ENCODE measurements at places on chromosomes 7 and 10.

- DNase-seq, result no peak
Measured at GRCh38 chr7:106604303-106604924, 56.5 kb downstream of the CCDC71L start.

DNA sequence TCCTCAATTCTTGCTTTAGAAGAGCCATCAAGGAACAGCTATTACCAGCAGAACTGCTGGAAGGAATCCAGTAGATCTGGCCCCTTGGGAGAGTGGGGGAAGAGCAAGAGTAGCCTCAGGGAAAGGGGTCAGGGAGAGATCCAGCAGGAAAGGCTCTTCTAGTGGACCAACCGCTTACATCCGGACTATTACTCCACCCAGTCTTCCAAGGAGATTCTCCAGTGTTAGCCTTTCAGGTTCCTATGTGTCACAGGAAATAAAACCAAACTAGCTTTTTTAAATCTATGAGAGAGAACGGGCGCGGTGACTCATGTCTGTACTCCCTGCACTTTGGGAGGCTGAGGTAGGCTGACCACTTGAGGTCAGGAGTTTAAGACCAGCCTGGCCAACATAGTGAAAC is 34.3 kb downstream of the TET1 start:
- peak; percentile 23 for DNase-seq

- DNase-seq, result no peak
Measured at GRCh38 chr7:130151591-130152492, 53.4 kb downstream of the TMEM209 start.

- DNase-seq, result no peak
Measured at GRCh38 chr10:127997937-127998336, 91.0 kb downstream of the PTPRE start.

DNA sequence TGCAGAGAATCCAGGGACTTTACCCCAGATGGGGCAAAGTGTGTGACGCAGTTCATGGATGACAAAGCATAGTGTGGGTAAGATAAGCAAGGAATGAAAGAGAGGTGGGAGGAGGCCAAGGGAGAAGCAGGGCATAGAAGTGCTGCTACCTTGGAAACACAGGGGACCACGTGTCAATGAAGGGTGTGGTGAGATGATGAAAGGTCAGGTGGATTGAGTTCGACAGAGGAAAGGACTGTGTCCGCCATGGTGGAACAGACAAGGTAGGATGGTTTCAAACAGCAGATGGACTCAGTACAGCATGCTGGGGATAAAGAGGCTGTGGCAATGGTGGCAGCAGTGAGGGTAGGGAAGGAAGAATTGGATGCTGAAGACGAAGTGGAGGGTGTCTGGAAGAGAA is 32.7 kb downstream of the MEST start:
- no peak for DNase-seq

DNA sequence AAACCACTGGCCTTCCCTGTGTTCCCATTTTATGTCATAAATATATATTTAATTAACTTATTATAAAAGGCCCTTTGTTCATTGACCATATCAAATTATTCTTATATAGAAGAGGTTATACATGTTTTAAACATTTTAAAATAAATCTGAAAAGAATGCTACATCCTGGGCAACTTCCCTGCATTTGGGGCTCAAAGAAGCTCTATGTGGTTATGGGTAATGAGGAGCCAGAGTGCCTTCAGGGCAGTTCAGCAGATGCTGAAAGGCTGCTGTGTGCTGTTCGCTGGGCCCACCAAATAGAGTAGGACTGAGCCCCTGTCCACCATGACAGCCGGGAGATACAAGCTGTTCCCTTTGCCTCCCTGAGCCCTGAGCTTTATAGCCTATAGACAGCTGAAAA is 35.9 kb downstream of the HTRA1 start:
- DNase-seq, result no peak

GRCh38 chr10:80856186-80856585 is 318.5 kb downstream of the SH2D4B start:
- no peak for DNase-seq

GRCh38 chr7:80145780-80146422 is 11.3 kb downstream of the GNAI1 start:
- DNase-seq, result peak; percentile 24

DNA sequence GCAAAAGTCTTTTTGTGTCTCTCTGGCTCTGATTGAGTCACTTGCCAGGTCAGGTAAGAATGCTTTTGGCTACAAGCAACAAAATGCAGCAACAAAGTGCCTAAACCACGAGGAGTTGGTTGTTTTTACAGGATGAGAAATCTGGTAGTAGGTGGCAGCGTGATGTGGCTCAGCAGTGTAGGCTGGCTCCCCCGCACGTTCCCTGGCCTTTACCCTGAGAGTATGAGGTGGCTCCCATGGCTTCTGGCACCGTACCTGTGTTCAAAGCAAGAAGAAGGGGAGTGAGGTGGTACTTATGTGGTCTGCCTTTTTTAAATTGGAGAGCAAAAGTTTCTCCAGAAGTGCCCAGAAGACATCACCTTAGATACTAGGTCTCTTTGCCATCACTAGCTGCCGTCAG is 11.7 kb downstream of the PRKRIP1 start:
- DNase-seq, result no peak

- peak; percentile 6 for DNase-seq
Measured at GRCh38 chr10:128463991-128464760, 338.0 kb upstream of the MKI67 start.

- DNase-seq, result no peak
Measured at GRCh38 chr10:95513008-95513589, 48.1 kb downstream of the SORBS1 start.

DNA sequence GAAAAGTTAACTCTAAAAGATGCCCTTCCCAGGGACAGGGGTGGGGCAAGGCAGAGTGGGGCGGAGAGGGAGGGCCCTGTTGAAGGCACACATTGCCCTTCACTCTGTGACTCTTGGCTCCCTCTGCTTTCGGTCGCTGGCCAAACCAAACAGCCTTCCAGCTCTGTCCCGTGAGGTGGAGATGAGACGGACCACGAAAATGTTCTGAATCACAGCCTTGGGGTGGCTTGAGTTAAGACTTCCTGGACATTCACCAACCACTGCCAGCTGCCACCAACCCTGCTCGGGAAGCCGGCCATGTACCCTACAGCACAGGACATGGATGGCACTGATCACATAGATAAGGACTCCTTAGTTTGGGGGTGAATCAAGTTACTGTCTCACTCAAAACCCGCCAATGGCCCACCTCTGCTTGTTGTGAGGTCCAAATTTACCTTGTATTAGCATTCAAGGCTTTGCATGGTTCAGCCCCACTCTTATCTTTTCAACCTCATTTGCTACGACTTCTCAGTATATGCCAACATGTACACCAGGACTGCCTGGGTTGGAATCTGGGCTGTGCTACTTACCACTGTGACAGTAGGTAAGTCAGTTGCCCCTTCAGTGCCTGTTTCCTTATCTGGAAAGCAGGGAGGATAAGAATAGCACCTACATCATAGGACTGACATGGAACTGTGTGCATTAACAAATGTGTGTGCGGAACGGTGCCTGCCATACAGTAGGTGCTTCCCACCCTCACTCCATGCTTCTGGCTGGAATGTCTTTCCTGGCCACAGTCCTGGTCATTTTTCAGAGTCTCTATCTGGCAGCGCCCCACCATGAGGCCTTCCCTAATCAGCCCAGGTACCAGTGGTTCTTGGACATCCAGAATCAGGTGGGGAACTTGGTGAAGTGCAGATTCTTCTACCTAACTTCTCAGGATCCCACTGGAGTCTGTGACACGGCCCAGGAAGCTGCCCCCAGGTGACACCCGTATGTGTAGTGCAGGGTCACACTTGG is 28.0 kb downstream of the ITPRIP start:
- DNase-seq, result peak; percentile 50

DNA sequence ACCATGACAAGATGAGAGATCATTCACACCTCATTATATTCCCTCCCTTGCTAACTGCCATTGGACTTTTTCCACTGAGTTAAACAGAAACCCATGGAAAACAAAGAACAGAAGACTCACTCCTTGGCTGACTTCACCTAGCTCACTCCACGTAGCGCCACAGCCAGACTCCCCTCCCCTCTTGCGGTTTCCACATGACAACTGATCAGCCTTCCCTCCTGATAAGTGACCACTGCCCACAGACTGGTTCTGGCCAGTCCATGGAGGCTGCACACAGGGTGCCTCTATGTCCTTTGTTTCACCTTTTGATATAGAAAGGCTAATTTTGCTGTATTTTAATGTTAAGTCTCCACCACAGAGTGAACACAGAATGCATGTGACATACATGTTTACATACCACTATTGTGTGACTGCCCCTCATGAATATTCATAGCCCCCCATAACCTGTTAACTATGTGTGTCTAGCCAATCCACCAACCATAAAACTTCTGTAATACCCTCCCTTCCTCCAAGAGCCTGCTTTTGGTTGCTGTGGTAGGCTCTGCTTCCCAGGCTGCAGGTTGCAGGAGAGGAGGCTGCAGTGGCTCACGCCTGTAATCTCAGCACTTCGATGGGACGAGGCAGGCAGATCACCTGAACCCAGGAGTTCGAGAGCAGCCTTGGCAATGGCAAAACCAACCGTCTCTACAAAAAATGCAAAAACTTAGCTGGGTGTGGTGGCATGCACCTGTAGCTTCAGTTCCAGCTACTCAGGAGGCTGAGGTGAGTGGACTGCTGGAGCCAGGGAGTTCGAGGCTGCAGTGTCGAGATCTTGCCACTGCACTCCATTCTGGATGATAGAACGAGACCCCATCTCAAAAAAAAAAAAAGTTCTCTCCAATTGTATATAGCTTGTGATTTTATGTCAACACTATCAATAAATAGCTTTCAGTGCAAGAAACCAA is 10.0 kb upstream of the IFIT5 start:
- DNase-seq, result no peak

DNA sequence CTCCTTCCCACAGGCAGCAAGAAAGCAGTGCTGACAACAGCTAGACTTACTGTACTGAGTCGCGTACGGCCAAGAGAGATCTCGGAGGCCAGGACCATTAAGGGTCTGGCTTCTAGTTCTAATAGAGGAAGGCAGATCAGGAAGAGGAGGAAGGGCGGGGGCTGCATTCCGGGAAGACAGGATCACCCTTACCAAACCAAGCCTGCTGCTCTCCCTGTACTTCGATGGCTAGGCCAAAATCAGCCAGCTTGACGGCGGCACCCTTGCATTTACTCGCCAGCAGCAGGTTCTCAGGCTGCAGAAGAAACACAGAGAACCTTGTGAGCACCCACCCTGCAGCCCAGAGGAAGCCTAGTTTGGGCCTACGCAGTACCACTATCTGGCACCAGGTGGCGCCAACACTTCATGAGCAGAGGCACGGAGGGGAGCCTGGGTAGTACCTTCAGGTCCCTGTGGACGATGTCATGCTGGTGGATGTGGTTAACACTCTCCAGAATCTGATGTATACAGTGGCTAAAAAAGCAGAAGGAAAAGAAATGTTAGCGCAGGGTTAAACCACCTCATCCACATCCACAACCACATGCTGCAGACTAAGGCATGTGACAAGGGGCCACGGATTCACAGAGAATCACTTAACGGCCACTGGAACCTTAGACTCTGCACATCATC is 25.4 kb downstream of the CAMK2G start:
- DNase-seq, result peak; percentile 65

DNA sequence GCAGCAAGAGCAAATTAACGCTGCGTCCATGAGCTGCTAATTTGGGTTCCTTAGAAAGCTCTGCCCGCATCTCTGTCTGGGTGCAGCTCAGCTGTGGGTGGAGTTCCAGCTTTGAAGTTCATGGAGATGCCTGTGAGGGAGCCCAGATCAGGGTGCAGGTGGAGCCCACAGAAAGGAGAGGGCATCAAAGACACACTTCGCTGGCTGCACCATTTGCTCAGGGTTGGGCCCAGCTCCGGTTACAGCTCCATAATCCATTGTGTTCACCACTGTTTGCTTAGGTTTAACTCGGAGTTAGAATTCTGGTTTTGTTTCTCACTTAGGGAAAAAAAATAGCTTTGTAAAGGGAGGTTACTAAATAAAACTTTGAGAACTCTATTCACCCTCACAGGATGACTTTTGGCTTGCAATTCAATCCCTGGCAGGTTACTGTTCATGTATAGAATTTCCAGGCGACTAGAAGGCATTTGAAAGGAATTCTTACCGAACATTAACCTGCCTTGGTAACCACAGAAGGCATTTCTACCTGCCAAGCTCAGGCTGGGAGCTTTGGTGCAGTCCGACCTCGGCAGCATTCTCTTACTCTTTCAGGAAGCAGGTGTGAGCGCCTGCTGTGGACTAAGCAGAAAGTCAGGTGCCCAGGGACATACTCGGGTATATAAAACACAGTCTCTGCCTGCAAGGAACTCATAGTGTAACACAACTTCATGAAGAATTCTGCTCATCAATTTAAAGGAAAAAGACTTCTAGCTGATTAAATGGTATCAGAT is 179.5 kb upstream of the RNF32 start:
- DNase-seq, result no peak

GRCh38 chr10:32169556-32169955 is 113.3 kb upstream of the KIF5B start:
- no peak for DNase-seq

DNA sequence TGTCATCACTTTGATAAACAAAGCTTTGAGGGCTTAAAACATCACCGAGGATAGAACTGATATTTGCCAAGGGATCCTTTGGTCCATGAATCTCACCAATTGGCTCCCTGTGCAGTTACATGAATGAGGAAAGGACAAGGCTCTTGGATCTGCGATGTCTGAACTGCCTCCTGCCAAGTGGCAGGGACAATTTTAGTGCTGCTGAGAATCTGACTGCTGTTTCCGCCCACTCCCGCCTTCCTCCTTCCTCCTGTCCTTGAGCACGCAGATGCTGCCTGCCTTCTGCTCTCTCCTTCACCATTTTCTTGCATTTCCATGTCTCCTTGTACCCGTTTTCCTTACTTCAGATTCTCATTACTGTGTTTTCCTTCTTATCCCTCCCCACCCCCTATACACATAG is 26.8 kb upstream of the ITPRID1 start:
- DNase-seq, result no peak

- DNase-seq, result no peak
Measured at GRCh38 chr10:34537629-34538231, 277.4 kb downstream of the PARD3 start.

DNA sequence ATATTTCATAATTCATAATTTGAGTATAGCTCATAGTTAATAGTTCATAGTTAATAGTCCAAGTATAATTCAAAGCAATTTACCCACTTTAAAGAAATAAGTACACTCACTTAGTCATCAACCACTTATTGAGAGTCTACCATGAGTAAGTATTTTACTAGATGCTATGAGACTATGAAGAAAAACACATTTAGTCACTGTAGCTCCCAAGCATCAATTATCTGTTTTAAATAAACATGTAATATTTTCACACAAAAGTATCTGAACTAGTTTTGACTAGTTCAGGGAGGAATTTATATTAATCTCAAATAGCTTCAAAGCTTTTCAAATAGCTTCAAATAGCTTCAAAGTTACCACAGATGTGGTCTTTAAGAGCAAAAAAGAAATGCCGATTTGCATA is 119.2 kb downstream of the ANK3 start:
- no peak for DNase-seq

GRCh38 chr7:77441046-77441445 is 24.9 kb upstream of the GSAP start:
- DNase-seq, result no peak

- no peak for DNase-seq
Measured at GRCh38 chr7:28672397-28672797, 260.1 kb downstream of the CREB5 start.

GRCh38 chr10:132493246-132493755 is 44.3 kb upstream of the INPP5A start:
- DNase-seq, result no peak

- DNase-seq, result no peak
Measured at GRCh38 chr10:83166344-83166743, 973.0 kb upstream of the GHITM start.

GRCh38 chr10:60677531-60678129 is 100.6 kb upstream of the CDK1 start:
- no peak for DNase-seq

- DNase-seq, result no peak
Measured at GRCh38 chr10:11869743-11870460, 46.7 kb downstream of the PROSER2 start.

GRCh38 chr7:153627323-153627722 is 424.9 kb upstream of the DPP6 start:
- DNase-seq, result no peak

Measured in T1000 (cell line).